ENCODE measurements at places on chromosomes 5 and 9.
A peak's percentile ranks its signal among the peaks of the same experiment; 100 is the strongest.

- DNase-seq, result no peak
These were observed 1576.5 kb downstream of the EFNA5 start for GRCh38 chr5:106094204-106094607.

DNA sequence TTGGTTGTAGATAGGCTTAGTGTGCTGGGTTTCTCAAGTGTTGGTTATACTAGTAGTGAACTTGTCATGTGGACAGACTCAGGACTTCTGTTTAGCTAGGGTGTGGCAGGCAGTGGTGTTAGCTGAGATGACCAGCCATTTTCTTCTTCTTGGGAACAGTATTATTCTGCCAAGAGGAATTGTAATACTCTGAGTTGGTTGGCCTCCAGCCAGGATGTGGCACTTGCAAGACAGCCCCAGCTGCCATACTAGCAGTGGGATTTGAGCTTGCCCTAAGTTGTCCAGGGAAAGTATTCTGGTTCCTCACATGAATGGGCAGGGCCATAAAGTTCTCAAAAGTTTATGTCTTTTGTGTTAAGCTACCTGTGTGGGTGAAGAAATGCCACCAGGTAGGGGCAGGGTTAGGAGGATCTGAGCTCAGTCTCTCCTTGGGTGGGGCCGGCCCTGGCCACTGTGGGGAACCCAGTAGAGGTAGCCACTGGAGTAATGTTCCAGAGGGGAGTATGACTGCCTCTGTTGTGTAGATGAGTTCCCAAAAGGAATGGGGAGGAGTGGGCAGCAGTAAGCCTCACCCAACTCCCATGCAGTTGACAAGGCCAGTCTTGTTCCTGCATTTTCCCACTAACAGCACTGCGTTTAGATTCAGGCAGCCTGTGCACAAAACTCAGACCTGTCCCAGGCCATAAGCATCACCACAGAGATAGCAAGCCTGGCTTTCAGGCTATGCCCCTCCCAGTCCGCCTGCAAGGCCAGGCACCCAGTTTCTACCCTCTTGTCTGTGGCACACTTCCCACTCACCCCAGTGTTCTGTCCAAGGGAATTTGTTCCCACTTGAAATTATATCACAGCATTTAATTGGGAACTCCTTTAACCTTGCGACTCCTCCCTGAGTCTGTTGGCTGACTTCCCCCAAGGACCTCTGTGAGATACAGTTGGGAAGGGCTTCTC lies 250.7 kb downstream of the ANXA1 start:
- no peak for DNase-seq

DNA sequence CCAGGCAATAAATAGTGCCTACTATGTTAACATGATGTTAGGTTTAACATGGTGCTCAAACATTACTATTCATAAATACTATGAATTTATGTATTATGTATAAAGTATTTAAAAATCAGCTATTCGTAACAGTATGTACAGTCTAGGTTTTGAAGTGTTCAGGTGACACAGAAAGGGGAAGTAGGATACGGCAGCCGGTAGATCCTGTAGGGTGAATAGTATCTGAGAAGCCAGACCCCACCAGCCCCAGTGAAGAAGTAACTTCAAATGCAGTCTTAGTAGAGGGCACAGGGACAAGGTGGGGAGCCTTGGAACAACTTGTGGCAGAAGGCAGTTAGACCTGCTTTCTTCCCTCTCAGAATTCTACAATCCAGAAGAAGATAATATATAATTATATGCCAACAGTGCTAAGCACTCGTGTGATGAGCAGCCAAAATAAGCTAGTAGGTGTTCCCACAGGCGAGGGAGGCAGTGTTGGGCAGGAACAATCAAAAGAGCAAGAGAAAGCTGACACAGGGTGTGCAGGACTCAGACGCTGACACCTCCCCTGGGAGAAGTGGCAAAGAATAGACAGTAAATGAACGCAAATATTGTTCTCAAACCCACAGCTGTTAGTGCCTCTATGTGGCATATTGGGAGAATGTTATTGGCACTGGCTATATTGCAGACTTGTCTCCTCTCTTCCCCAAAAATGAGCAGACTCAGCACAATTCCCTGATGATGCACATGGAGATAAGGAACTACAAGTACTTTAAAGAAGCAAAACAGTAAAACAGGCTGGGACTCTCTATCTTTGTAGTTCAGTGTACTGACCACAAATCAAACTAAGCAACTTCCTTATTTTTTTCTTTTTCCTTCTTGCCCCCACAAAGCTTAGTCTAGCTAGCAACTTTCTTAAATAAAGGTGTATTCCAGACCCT lies 4.6 kb downstream of the ZNF367 start:
- DNase-seq, result peak; percentile 55

DNA sequence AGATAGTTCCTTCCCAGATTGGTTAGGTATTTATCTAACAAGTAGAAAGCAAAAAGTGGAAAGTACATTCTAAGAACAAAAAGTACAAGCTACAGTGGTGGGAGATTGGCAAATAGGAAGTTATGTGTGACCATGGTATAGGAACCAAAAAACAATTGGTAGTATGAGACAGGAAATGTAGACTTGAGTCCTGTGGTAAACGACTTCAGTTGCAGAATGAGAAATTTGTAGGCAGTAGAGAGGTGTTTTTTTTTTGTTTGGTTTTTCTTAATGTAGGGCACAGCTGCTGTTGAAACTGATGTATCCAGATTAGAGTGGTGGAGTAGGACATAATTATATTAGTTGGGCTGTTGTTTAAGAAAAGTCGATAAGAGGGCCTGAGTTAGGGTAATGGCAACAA lies 72.0 kb downstream of the CCNH start:
- DNase-seq, result no peak

- no peak for DNase-seq
These were observed 61.9 kb downstream of the OXCT1 start for GRCh38 chr5:41808294-41808693.

DNA sequence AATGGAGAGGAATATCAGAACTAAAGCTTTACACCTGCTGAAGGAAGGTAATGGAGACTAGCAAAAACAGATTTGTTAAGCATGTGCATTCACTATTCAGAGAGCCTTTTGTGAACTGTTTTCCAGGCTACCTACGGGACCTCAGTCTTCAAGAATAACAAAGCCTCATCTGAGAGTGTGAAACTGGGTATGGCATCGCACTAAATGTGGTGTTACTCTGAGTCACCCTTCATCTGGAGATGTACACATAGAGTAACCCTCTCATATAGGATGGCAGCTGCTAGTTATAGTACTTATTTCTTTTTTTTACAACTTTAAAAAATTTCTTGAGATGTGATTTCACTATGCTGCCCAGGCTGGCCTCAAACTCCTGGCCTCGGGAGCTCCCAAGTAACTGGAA lies 306.8 kb downstream of the ZNF608 start:
- DNase-seq, result no peak

GRCh38 chr5:98365126-98365525 lies 408.3 kb upstream of the RGMB start:
- DNase-seq, result no peak
